ENCODE measurements at places on chromosomes 1 and 21.

- no peak for DNase-seq
Measured at GRCh38 chr1:77336729-77337128, 54.9 kb downstream of the AK5 start.

DNA sequence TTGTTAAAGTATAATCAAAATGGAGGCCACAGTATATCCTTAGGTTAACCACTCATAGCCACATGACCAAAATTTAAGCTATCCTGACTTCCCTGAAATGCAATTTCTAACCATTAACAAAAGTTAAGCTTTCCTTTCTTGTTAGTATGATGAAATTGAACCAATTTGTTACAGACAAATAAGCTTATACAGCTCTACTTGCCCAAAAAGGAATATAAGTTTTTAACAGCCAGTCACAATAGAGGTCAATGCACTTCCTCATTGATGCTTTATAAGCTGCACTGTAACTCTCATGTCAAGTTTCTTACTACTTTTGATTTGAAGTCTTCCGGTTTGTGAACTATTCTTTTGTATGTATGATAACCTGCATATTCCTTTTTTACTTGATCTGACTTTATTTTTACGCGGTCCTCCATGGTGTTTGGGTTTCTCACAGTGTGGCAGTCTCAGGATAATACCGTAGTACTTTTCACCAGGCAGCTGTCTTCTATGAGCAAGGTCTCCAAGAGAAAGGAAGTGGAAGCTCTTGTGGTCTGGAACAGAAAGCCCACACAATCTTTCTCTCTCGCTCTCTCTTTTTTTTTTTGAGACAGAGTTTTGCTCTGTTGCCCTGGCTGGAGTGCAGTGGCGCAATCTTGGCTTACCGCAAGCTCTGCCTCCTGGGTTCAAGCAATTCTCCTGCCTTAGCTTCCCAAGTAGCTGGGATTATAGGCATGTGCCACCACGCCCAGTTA, 331.6 kb downstream of the SRGAP2C start:
- no peak for DNase-seq

DNA sequence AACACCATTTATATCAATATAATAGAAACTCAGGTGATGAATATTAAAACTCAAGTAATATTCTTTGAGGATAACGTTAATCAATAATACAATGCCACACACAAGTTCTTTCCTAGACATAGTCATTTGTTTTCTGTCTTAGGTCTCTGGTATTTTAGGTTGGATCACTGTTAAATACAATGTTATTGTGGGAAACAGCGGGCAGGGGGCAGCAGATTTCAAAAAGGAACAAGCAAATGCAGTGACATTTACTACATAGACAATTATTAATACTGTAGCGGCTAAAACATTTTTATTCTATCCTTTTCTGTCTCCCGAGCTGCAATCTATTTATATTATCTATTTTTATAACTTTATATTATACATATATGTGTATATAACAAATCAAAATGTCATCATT, 186.4 kb upstream of the ZNHIT6 start:
- DNase-seq = no peak

GRCh38 chr21:43268086-43268803, 99.4 kb downstream of the CRYAA start:
- DNase-seq = no peak

GRCh38 chr1:231070758-231071444, 30.8 kb upstream of the FAM89A start:
- DNase-seq = no peak

- DNase-seq = no peak
Measured at GRCh38 chr21:38840456-38841300, 34.9 kb downstream of the ETS2 start.

Data from stimulated activated CD8-positive, alpha-beta memory T cell treated with anti-CD3 and anti-CD28 coated beads, Interleukin-2, amount 100 ng/mL, for 48 hours (primary cell).